ENCODE measurements at places on chromosomes 13 and 19.

- no peak for DNase-seq
These were observed 1.9 kb upstream of the FRY start for GRCh38 chr13:32029684-32030083.

- no peak for DNase-seq
These were observed 105.4 kb downstream of the WDFY2 start for GRCh38 chr13:51689663-51689996.

- peak; percentile 32 for DNase-seq
These were observed 1.7 kb downstream of the ATP13A1 start for GRCh38 chr19:19661675-19662251.

GRCh38 chr19:9597027-9597426, 12.7 kb upstream of the ZNF121 start:
- no peak for DNase-seq

GRCh38 chr19:6480848-6481415, 655 bp downstream of the DENND1C start:
- DNase-seq, result no peak

DNA sequence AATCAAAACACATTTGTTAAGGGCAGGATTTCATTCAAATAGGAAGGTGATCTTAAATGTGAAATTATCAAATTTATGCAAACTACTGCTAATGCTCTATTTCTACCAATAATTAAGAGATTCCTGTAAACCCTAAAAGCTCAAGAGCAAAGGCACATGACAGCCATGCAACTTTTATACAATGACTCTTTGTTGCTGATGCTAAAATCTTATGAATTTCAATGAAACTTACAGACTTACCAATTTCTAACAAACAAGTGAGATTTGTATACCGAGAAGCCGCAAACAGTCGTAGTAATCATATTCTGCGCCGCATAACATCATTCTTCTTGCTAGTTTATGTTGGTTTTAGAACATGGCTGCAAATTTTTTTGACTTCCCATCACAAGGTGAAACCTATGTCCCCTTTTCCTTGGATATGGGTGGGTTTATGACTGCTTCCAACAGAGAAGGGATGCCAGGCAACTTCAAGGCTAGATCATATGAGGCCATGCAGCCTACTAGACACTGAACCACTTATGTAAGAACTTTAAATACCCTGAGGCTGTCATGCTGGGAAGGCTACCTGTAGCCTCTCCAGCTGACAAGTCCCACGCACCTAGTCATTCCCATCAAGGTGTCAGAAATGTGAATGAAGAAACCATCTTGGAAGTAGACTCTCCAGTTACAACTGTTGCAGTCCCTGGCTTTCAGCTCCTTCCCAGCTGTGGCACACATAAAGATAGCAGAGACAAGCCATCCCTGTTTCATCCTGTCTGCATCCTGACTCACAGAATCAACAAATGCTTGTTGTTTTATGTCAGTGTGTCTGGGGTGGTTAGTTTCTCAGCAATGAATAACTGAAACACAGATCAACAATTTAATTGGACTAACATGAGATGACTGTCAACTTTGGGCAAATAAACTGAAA, 42.0 kb downstream of the LNX2 start:
- no peak for DNase-seq

- DNase-seq, result no peak
These were observed 921 bp upstream of the KLC3 start for GRCh38 chr19:45339629-45340028.

DNA sequence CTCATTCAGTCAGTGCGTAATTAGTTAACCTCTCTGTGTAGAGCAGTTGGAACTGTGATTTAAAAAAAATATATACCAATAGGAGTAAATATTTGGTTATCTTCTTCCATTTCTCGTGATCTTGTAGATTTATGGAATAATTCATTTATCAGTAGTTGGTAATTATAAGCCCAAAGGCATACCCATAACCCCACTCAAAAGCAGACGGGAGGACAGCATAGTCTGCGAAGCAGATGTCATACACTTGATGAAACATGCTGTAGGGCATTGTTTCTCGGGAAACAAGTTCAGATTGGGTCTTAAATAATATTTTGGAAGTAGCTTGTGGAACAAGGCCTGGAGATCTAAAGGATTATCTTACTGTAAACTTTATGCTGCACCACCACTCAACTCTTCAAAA, 119.7 kb downstream of the FRY start:
- DNase-seq, result no peak

GRCh38 chr13:80866921-80867320, 526.0 kb upstream of the SPRY2 start:
- no peak for DNase-seq
